ENCODE measurements at places on chromosomes 11 and 22. TPM values are rescaled to one million over a fixed set of nuclear protein-coding genes. Genes with fewer than 3 reads are reported as not detected.

The SAC3D1 gene
- total RNA-seq: 9.9 TPM

The NTM gene
- 11.2 TPM for total RNA-seq

The PLAAT5 gene
- total RNA-seq: 1.7 TPM

The C11orf97 gene
- total RNA-seq: not detected

The ENTHD1 gene
- 0.09 TPM for total RNA-seq

The CD3D gene
- total RNA-seq: 12.4 TPM

The SPECC1L gene
- 65.7 TPM for total RNA-seq

DNA sequence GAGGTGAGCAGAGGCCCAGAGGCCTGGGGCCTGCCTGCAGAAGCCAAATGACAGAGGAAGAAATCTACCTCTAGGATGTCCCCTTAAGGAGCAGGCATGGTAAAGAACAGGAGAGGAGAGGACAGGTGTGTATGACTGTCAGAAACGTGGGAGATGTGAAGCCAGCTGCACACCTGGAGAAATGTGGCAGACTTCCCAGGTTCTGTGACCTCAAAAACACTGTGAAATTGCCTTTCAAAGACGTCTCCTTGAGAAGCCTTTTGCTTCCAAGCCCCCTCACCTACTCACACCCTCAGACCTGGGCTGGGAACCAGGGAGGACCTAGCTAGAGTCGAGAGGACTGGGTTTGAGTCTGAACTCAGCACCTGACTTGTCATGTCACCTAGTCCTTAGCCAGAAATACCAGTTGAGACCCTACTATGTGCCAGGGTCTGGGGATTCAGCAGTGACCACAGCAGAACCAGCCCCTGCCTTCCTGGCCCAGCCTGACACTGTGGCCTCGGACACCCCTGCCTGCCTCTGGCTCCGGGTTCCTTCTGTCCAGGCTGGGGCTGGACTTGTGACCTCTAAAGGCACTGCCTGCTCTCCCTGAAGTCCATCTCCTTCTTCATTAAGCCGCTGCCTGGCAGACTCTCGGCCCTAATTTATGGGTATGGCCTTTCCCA is 5.6 kb downstream of the TPBGL start:
- DNase-seq: no peak

- DNase-seq: no peak
Observed at GRCh38 chr11:62451241-62451621, 32.4 kb downstream of the SCGB1A1 start.

DNA sequence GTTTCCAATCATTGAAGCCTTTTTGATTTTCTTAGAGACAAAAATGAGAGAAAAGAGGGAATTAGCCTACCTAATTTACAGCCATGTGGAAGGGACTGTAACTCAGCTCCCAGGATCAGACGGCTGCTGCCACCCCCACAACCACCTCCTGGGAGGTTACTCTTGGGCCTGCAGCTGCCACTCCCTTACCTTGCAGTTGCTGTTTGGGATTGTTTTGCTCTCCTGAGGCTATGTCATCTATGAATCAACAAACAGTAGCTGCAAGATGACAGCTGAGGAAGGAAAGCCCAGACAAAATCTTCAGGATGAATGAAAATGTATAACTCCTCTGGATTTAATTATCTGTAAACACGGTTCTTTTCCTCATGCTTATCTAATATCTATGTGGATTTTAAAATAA is 28.0 kb upstream of the ZC3H12C start:
- no peak for DNase-seq

- no peak for DNase-seq
Observed at GRCh38 chr11:111814557-111815320, 48.5 kb upstream of the PPP2R1B start.

GRCh38 chr11:60867871-60868681 is 734 bp downstream of the ZP1 start:
- no peak for DNase-seq

- DNase-seq: peak; percentile 59
Observed at GRCh38 chr11:8068605-8069221, 12.3 kb upstream of the TUB start.

GRCh38 chr11:2214527-2215229 is 43.1 kb upstream of the TH start:
- DNase-seq: peak; percentile 7

GRCh38 chr11:86184728-86185380 is 59.7 kb upstream of the EED start:
- DNase-seq: no peak

- peak; percentile 56 for DNase-seq
Observed at GRCh38 chr11:13972043-13972910, 9.8 kb downstream of the SPON1 start.

Data from mucosa of gallbladder (tissue), 1 donor.